H1 (cell line): ENCODE measurements at places on chromosomes 6 and 20. TPM values are rescaled to one million over a fixed set of nuclear protein-coding genes. Genes with fewer than 3 reads are reported as not detected.

TRDN gene
- total RNA-seq = 37.5 and 41.6 TPM in 2 replicates

PRSS16 gene
- 19.2 and 20.2 TPM in 2 replicates for total RNA-seq

PACRG gene
- 0.54 TPM in 1 of 2 replicates, not detected in the other for total RNA-seq

RBBP8NL gene
- 0.43 and 0.59 TPM in 2 replicates for total RNA-seq

KIF25 gene
- total RNA-seq = 2.0 and 2.3 TPM in 2 replicates

- no peak overlapping the region for H3K27ac ChIP-seq
- H3K36me3 ChIP-seq = no peaks in the 10 kb centered on the region
- peaks cover 2% of the 10 kb centered on the region; the same call in 1 of the 2 replicates for H3K27me3 ChIP-seq
- H3K4me1 ChIP-seq = peaks cover 17% of the 10 kb centered on the region
- no peak overlapping the region for H3K4me3 ChIP-seq
These were observed 388.2 kb downstream of the CDH4 start for GRCh38 chr20:61640131-61640870.

DNA sequence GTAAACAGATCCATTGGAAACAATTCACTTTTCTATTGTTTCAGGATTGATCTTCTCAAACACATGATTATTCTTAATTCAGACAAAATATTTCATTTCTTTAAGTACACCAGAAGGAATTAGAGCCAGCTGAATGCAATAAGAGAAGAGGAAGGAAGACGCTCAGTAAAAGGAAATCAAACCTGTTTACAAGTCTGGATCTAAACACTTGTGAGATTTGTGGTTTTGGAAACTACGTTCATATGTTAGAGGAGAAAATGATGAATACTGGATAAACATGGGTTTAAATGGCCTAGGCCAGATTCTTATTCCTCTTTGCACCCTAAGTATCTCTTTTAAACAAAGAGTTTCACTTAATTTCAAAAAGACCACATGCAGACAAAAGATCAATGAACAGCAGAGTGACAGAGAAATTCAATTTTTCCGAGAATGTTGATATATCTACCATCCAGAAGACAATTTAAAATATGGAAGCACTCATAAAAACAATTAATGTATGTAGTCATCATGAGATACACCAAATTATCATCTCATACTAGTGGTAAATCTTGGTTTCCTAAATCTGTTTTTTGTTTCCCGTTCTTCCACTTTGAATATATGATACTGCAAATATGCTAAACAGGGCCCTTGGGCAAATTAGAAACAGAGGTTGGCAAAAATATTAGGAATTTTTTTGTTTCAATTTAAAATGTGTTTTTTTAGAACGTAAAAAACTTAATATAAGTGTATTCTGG, 703.5 kb upstream of the CITED2 start:
- no peak overlapping the region for H3K4me3 ChIP-seq
- H3K4me1 ChIP-seq = no peaks in the 10 kb centered on the region
- DNase-seq = no peak

- H3K4me1 ChIP-seq = peaks cover 9% of the 10 kb centered on the region; the same call in 1 of the 2 replicates
- no peaks in the 10 kb centered on the region for H3K36me3 ChIP-seq
- H3K27me3 ChIP-seq = peaks cover 11% of the 10 kb centered on the region
- no peak overlapping the region for H3K27ac ChIP-seq
These were observed 15.8 kb downstream of the POM121L2 start for GRCh38 chr6:27296106-27296783.

- H3K27ac ChIP-seq = no peak overlapping the region
- H3K4me3 ChIP-seq = no peak overlapping the region
- no peaks in the 10 kb centered on the region for H3K4me1 ChIP-seq
These were observed 332.4 kb downstream of the PRKN start for GRCh38 chr6:162395181-162395580.

GRCh38 chr6:114287461-114287860, 55.4 kb downstream of the HS3ST5 start:
- no peak overlapping the region for H3K27ac ChIP-seq
- DNase-seq = no peak
- H3K4me3 ChIP-seq = no peak overlapping the region
- peaks cover 1% of the 10 kb centered on the region for H3K4me1 ChIP-seq
- H3K27me3 ChIP-seq = no peaks in the 10 kb centered on the region

- no peaks in the 10 kb centered on the region for H3K36me3 ChIP-seq
- no peak overlapping the region for H3K27ac ChIP-seq
- peaks cover 14% of the 10 kb centered on the region for H3K4me1 ChIP-seq
- H3K4me3 ChIP-seq = no peak overlapping the region
- no peak for DNase-seq
These were observed 27.8 kb downstream of the FOXA2 start for GRCh38 chr20:22556565-22557056.

DNA sequence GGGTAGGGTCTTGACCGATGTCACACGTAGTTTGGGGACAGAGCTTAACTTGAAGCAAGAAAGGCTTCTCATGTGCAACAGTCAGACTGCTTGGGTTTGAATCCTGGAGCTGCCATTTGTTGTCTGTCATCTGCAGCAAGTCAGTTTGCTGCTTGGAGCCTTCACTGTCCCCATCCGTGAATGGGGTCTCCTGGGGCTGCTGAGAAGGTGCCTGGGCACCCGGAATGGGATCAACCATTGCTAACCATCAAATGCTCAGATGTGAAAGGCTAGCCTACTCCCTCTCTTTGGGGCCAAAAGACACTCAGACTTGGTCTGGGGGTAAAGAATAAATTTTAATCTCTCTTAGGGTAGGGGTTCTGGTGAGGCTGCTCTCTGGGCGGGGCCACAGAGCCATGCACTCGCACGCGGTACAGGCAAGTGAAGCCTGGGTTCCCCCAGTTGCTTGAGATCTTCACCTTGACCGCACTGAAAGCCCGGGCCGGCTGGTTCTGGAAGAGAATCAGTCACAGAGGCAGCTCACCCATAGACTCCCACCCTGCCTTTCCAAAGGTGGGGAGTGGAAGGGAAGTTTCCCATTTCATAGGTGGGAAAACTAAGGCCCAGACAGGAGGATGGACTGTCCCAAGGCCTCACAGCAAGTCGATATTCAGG, 20.6 kb downstream of the SUN5 start:
- no peak overlapping the region for H3K4me3 ChIP-seq
- DNase-seq = no peak
- H3K27me3 ChIP-seq = no peaks in the 10 kb centered on the region
- no peaks in the 10 kb centered on the region for H3K4me1 ChIP-seq

- no peaks in the 10 kb centered on the region for H3K36me3 ChIP-seq
- H3K4me3 ChIP-seq = no peak overlapping the region
- no peaks in the 10 kb centered on the region; the same call in 1 of the 2 replicates for H3K4me1 ChIP-seq
- peak; percentile 41 for DNase-seq
These were observed 31.7 kb upstream of the TBPL1 start for GRCh38 chr6:133921249-133921859.

DNA sequence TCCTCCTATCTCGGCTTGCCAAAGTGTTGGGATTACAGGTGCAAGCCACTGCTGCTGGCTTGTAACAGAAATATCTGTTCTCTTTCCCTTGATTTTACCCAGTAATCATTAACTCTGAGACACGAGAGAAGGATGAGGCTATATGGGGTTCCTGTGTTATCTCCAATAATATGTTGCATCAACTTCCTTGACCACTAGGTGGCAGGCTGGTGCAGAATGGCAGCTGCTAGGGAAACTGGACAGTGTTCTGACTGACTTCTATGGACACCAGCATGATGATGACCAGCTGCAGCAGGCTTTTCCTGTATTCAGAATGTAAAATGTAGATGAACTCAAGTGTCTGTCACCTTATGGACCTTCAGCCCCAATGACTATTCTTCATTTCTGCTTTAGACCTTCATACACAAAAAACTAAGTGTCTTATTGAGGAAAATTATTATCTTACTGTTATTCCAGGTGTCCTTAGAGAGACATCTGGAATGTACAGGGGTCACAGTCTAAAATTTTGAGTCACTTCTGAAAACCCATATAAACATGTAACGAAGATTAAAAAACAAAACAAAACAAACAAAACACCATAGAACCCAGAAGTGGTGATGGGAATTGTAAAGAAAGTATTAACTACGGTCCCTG, 20.4 kb upstream of the CD109 start:
- no peaks in the 10 kb centered on the region for H3K27me3 ChIP-seq
- no peaks in the 10 kb centered on the region for H3K4me1 ChIP-seq
- DNase-seq = no peak
- H3K27ac ChIP-seq = no peak overlapping the region
- H3K36me3 ChIP-seq = no peaks in the 10 kb centered on the region

DNA sequence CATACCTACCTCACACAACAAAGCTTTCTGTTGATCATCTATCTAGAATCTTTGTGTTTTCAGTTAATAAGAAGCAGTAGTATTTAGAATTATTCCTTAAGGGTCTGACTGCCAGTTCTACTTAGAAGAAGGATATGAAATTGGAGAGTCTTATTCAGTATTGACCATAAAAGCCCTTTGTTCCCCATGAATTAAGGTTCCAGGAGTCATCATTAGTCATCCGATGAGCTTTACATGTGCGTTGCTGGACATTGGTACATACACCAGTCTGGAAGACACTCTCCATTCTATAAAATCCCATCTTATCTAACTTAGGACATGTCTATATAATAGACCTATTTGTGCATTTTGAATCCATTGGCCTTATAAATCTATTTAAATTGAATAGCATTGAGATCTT, 34.4 kb upstream of the RNF217 start:
- no peaks in the 10 kb centered on the region for H3K4me1 ChIP-seq
- no peak overlapping the region for H3K4me3 ChIP-seq
- no peak for DNase-seq
- H3K36me3 ChIP-seq = no peaks in the 10 kb centered on the region
- H3K27me3 ChIP-seq = no peaks in the 10 kb centered on the region
- H3K27ac ChIP-seq = no peak overlapping the region

DNA sequence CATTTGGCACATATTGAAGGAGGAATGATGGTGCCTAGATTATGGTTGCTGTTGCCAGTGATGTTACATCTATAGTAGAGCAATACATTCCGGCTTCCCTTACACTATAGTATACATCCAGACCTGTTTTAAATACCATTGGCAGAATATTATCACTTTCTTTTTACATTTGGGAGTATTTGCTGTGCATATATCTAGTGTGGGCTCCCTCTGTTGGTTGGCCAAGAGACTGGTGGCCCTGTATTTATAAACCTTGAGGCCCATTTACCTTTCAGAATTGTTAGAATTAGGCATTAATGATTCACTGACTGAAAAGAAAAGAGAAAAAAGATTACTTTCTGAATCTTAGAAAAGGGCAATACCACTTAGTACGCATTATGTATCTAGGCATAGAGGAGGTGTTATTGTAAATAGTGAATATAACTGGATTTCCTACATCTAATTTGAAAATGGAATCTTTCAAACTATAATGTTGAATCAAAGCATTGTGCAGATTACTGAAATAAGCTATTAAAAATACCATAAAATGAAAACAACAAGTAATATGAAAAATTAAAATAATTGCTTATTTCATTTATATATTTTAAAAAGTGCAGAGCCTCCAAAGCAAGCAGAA, 628.8 kb upstream of the MAN1A1 start:
- no peak for DNase-seq
- no peaks in the 10 kb centered on the region for H3K36me3 ChIP-seq
- no peaks in the 10 kb centered on the region for H3K27me3 ChIP-seq

DNA sequence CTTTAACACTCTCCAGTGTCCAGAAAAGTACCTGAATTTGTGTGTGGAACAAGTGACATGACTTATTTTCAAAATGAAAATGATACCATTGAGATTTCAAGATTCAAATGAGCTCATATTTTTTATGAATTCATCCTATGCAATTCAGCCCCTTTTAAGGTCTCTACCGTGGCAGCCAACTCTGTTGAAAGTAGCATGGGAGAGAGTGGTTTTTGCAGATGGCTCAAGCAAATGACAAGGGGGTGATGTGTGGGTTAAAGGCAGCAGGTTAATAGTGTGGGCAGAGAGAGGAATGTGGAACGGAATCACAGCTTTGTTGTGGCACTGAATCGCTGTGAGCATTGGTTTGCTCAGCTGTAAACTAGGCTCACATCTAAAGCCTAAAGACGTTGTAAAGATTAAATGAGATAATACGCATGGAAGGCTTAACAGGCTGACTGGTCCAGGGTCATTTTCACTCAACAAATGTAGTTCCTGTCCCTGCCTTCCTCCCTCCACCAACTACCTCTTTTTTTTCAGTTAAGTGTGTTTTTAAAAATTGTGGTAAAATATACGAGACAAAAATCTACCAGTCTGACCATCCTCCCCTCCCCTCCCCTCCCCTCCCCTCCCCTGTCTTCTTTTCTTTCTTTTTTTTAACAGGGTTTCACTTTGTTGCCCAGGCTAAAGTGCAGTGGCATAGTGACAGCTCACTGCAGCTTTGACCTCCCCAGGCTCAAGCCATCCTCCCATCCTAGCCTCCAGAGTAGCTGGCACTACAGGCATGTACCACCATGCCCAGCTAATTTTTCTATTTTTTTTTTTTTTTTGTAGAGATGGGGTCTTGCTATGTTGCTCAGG, 114.7 kb upstream of the ZNF217 start:
- H3K4me3 ChIP-seq = no peak overlapping the region
- H3K27ac ChIP-seq = no peak overlapping the region
- no peaks in the 10 kb centered on the region for H3K27me3 ChIP-seq
- H3K4me1 ChIP-seq = peaks cover 13% of the 10 kb centered on the region
- no peaks in the 10 kb centered on the region for H3K36me3 ChIP-seq

DNA sequence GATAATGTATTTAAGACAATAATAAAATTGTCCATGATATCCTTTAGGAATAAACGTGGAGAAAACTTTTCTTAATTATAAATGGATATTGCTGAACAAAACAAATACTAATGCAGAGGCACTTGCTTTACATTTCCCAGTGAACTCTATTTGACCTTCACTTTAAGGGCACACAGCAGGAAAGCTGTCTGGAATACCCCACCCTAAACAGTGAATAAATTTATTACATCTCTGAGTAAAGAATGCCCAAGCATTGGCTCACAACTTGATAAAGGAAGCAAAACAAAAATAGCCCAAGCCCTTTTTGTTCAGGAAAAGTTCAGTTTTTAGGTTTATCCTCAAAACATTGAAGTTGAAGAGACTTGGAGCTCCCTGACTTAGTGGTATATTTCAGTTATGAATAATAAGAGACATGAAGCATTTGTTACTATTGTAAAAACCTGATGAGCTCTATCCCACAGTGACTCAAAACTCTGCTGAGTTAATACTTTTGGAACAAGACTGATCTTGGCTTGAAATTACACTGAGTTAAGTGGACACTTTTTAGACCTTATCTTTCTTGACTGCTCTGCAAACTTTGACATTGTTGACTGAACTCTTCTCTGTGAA, 353.9 kb downstream of the BCKDHB start:
- H3K4me1 ChIP-seq = no peaks in the 10 kb centered on the region
- no peak overlapping the region for H3K4me3 ChIP-seq
- no peaks in the 10 kb centered on the region for H3K36me3 ChIP-seq
- DNase-seq = no peak
- no peaks in the 10 kb centered on the region for H3K27me3 ChIP-seq
- H3K27ac ChIP-seq = no peak overlapping the region

- H3K27me3 ChIP-seq = no peaks in the 10 kb centered on the region
- peaks cover 38% of the 10 kb centered on the region for H3K36me3 ChIP-seq
- H3K4me3 ChIP-seq = peak overlapping the region; percentile 45
- no peaks in the 10 kb centered on the region; the same call in 1 of the 2 replicates for H3K4me1 ChIP-seq
These were observed 4.0 kb downstream of the EEF1A1 start for GRCh38 chr6:73516514-73517489.

GRCh38 chr6:71349395-71349794, 60.8 kb downstream of the OGFRL1 start:
- no peaks in the 10 kb centered on the region for H3K27me3 ChIP-seq
- no peaks in the 10 kb centered on the region for H3K36me3 ChIP-seq
- no peak overlapping the region for H3K4me3 ChIP-seq
- no peaks in the 10 kb centered on the region for H3K4me1 ChIP-seq
